ENCODE measurements at places on chromosomes 2 and 18. TPM values are rescaled to one million over a fixed set of nuclear protein-coding genes. Genes with fewer than 3 reads are reported as not detected.

The RESP18 gene
- not detected for total RNA-seq

The SCYGR4 gene
- total RNA-seq = not detected

The AMER3 gene
- not detected for total RNA-seq

The GREB1 gene
- 3.7 TPM for total RNA-seq

The MDH1B gene
- 1.7 TPM for total RNA-seq

The GCG gene
- not detected for total RNA-seq

The ANKRD30B gene
- total RNA-seq = not detected

The PDE1A gene
- total RNA-seq = 0.14 TPM

The CYRIA gene
- 0.60 TPM for total RNA-seq

The CRYGD gene
- total RNA-seq = not detected

The FRZB gene
- total RNA-seq = 0.06 TPM
